ENCODE measurements at places on chromosomes 7 and 10.

DNA sequence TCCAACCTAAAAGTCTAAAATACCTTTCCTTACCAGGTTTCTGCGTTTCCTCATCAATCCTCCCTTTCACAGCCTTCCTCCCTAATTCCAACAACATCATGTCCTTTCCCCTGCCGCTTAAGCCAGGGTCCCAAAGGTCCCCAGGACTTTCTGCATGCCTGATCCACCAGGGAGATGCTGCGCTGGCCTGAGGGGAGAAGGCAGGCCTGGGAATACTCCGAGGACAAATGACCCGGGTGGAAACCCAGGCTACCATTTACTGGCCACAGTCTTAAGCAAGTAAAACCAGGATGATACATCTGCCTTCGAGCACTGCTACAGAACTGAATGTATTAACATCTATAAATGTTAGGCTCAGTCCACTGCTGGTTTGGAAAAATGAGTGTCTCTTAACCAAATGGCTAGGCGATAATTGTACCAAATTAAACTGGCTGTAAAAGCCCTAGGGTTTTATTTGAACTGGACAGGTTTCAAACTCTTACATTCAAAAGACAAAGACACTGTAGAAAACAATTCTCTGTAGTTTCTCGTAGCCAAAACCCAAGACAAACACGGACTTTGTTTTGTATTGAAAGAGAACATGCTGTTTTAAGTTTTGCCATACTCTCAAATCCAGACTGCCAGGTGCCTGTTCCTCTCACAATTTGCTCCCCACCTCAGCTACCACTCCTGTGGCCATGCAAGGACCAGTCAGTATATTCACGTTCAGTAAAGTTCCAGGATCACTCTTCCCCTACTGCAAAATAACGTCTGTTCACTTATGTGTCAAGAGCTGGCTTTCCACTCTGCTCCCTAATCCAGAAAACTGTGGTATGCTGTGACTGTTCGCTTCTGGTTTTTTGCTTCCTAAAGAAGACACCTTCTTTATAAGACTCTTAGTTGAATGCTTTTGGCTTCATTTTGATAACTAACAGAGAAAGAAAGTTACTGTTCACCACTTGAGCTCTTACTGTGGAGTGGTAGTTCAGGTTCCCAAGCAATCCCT, 145.7 kb downstream of the RNF216 start:
- DNase-seq = no peak

- DNase-seq = peak; percentile 11
These were observed 51.6 kb downstream of the CYCS start for GRCh38 chr7:25073451-25073850.

DNA sequence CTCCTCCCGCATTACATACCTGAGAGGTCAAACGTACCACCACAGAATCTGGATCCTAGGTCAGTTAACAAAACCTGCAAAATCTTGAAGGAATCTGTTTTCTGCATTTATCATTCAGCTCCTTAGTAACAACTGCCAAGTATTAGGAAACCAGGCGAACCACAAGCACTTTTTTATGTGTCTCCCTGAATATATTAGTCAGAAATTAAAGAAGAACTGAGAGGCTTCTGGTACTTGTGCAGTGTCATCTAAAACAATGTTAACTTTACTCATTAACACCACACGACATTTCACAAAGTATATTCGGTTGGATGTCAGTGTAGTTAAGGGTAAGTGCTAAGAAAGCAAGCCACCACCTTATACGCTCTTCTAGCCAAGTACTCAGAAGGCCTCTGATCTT, 2.5 kb downstream of the CCDC6 start:
- DNase-seq = peak; percentile 38

DNA sequence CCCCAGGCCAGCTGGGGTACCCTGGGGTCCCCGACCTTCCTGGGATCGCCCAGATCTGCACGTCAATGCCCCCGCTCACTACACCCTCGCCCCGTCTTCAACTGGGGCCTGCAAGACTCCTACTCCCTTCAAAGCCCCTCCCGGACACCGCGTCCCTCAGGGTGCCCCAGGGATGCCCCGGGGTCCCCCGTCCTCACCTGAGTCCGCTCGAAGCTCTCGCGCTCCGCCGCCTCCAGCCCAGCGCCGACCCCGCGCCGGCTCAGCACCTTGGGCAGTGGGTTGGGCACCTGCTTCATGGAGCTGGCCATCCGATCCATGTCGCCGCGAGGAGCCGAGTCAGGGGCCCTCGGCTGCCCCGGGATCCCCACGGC, at the start of gene HIP1:
Gene HIP1 (minus strand): TSS at position 338 of the 371 bp plus-strand sequence. CDS start 21 bp downstream, at position 317.
- no peak for DNase-seq

DNA sequence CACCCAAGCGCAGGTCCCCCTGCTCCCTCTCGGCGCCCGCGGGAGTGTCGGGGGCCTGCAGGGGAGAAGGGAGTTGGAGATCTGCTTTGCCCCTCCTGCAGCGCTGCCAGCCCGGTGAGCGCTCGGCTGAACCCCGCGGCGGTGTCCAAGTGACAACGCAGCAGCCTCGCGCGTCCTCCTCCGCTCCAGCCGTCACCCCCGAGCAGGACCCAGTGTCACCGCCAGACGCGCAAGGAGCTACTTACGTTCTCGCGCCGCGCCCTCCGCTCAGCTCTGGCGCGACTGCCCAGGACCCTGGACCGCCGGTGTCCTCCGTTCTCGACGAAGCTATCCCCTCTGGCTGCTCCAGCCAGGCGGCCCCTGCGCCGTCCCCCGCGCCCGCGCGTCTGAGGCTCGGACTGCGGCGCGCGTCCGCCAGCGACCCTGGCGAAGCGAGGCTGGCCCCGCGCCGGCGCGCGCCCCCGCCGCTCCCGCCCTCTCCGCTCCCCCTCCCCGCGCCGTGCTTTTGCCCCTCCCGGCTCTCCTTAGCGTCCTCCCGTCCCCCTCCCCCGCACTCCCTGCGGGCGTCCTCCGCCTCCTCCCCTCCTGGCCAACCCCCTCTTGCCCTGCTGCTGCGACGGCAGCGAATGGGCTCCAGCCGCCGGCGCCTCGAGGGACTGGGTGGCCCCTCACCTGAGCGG, at the start of gene NRCAM:
Gene NRCAM (minus strand): TSS at position 439 of the 680 bp plus-strand sequence. CDS start 216,372 bp downstream, outside the sequence.
- DNase-seq = peak; percentile 84

GRCh38 chr7:140841166-140841715, 83.5 kb downstream of the BRAF start:
- DNase-seq = no peak

DNA sequence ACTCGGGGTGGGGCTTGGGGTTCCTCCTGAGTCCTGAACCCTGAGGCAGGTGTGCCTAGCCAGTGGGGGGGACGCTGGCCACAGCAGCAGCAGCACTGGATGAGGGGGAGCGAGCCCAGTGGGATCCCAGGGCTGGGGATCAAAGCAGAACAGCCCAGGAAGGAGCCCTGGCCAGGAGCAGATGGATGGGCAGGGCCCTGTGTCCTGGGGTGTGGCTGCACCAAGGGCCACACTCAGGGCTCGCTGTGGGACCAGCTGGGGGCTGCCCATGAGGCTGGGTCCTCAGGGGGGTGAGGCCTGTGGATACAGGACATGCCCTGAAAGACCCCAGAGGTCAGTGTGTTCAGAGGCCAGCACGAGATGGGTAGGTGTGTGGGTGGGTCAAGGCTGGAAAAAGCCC, 50.9 kb downstream of the STK32C start:
- no peak for DNase-seq

DNA sequence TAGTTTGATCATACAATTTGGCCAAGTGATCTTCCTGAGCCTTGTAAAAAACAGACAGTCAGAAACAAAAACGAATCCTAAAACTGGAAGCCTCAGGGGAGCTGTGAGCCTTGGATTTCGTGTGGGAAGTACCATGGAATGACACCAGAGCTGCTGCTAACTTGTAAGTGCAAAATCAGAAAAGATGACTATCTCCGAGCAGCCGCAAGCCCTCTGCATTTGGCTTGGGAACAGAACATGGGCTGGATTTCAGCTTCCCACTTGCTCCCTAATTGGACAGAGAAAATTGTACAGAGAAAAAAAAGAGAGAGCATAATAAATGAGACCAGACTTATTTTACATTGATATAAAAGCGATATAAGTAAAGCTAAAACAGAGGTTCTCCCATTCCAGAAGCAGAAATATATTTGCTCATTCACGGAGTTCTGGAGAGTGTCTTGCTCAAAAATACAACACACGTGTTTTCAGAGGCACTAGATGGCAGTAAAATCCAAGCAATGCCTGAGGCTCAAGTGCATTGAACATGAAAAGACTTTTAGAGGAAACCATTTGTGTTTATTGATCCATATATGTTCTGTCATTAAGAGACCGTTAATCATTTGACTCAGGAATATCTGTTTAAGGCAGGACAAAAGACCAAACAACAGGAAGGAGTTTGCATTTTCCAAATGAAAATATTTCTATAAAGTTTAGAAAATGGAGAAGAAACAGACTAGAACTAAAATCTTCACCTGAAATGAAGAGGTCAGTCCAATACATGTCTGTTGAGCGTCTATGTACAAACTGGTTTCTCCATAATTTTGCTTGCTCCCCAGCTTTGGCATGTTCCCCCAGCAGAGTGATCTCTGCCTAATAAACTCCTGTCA, 78.3 kb upstream of the SLC26A5 start:
- peak; percentile 55 for DNase-seq

DNA sequence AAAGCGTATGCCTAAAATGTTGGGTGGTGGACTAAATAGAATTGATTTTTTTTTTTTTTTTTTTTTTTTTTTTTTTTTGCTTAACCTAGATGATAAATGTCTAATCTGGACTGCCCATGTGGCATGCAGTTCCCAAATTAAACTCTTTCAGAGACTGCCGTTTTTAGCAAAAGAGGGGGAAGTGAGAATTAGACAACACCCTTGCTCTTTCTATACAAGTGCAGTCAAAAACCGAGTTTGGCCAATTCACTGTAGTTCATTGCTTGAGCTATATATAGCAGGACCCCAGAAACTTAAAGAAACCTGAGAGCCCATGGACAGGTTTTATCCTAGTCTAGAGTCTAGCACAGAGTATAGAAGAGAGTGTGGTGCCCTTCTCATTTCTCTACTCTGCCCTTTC, 141.9 kb downstream of the GRM3 start:
- DNase-seq = no peak

GRCh38 chr10:526651-527312, 162.7 kb downstream of the DIP2C start:
- no peak for DNase-seq

GRCh38 chr10:77084431-77085144, 553.0 kb downstream of the KCNMA1 start:
- peak; percentile 18 for DNase-seq

GRCh38 chr7:149041350-149041749, 13.0 kb upstream of the PDIA4 start:
- no peak for DNase-seq

- DNase-seq = no peak
These were observed 13.4 kb downstream of the BCCIP start for GRCh38 chr10:125836746-125837145.

DNA sequence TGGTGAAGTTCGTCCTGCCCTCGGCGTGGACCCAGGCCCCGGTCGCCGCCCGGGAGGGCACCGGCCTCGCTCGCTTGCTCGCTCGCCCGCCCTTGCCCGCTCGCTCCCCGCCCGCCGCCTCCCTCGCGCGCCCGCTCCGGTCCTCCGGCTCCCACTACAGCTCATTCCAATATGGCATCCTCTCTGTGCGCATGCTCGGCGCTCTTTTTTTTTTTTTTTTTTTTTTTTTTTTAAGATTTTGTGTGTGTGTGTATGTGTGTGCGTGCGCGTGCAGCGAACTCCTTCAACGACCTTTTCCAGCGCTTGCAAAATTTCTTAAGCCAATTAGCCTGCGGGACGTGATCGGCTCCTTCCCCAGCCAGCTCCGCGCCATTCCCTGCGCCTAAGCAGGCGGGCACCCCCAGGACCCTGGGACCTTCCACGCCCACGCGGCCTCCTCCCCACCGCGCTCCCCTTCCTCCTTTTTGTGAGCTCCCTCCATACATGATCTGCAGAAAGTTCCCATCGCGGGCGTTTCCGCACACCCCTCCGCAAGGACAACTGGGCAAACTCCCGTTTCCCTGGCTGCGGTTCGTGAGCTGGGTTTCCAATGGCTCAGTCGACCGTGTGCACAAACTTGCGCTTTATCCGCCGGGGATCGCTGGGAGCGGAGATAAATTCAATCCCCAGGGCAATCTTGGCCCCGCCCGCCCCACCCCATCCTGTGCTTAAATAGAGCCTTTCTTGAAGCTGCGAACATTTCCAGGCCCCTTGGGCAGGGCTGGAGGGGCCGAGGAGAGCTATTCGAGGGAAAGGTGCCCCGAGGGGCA, at the start of gene SFMBT2:
Gene SFMBT2 (minus strand): TSS at position 173 of the 809 bp plus-strand sequence. CDS start 29,136 bp downstream, outside the sequence.
- peak; percentile 72 for DNase-seq

GRCh38 chr10:129568583-129569344, 101.7 kb downstream of the MGMT start:
- DNase-seq = no peak

GRCh38 chr7:101542527-101543241, 86.4 kb downstream of the MYL10 start:
- peak; percentile 49 for DNase-seq

DNA sequence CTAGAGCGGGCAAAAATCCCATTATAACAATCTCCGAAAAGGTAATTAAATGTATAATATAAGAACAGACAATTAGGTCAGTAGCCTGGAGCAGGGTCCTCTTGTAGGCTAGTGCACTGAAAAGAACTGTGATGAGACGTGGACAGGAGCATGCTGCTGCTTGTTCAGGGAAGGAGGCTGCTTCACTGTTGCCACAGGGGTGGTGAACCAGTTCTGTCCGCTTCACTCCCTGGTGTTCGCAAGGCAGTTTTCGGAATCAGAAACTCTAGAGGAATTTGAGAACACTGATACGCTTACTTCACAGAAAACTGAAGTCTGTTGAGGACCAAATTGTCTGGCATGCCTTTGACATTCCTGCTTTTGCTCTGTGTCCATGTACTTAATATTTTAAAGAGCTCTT, 17.4 kb downstream of the ZNRF2 start:
- no peak for DNase-seq

GRCh38 chr7:85135977-85136376, 50.9 kb downstream of the SEMA3D start:
- peak; percentile 75 for DNase-seq

DNA sequence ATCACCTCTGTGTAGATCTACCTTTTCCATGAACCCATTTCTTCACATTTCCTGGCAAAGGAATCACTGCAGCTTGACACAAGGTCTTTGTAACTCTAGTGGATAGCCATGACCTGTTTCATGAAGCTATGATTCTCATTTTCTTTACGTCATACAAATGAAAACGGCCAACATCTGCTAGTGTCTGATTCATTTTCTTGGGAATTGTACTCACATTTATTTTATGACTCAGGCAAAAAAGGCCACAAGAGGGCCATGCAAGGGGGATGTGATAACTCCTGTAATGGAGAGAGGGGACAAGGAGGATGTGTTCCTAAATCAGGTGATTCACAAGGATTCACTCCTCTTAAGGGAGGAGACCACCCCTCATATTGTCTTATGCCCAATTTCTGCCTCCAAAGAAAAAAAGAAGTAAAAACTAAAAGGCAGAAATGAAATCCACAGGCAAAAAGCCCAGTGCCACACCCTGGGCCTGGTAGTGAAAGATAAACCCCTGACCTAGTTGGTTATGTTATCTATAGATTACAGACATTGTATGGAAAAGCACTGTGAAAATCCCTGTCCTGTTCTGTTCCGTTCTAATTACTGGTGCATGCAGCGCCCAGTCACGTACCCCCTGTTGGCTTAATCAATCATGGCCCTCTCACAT, 249.9 kb downstream of the IPMK start:
- DNase-seq = peak; percentile 85

- DNase-seq = no peak
These were observed 3.7 kb upstream of the TCTN3 start for GRCh38 chr10:95697429-95697828.

Data from fibroblast of pulmonary artery (primary cell).